ENCODE measurements at places on chromosomes 4 and X.
A peak's percentile ranks its signal among the peaks of the same experiment; 100 is the strongest.

DNA sequence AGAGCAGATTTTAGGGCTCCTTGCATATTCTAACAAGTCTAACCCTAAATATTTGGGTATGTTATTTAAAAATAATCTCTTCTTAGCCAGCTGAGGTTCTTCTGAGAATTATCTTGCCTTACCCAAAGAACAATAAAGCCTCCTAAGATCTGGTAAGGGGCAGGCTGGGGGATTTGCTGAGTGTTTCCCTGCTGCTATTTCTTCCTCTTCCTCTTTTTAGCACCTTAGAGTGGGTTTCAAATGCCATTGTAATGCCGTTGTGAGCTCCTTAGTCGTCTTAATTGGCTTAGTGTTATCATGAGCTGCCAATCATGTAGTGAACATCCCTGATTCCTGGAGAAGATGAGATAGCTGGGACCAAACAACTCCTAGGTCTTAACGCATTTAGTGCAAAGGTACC, 15.4 kb downstream of the STOX2 start:
- no peaks in the 10 kb centered on the region for H3K36me3 ChIP-seq
- no peak overlapping the region for H3K4me3 ChIP-seq
- H3K27me3 ChIP-seq = no peaks in the 10 kb centered on the region
- no peaks in the 10 kb centered on the region for H3K4me1 ChIP-seq

GRCh38 chr4:185219551-185220344, 10.3 kb downstream of the SNX25 start:
- H3K27ac ChIP-seq = no peak overlapping the region
- peaks cover 12% of the 10 kb centered on the region for H3K4me1 ChIP-seq

DNA sequence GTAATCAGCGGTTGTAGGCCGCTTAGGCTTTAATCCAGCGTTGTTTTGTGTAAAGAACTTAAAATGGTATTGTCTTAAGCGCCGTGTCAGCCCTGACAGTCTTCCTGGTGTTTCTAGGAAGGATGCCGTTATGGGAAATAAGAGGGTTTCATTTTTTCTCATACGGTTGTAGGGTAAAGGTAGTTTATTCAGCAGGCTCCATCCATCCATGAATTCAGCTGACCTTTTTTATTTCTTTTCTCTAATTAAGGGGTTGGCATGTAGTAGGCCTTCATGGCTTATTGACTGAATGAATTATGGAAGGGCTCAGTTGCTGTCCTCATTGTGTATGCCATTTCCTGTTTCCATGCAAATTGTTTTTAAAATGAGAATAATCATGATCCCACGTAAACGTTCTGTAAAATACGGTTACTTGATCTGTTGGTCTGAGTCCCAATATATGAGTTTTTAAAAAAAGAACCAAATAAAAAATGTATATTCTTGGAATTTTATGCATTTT, 693 bp downstream of the OCIAD1 start:
- H3K4me3 ChIP-seq = peak overlapping the region; percentile 100
- H3K27me3 ChIP-seq = no peaks in the 10 kb centered on the region
- H3K4me1 ChIP-seq = peaks cover 25% of the 10 kb centered on the region
- peaks cover 22% of the 10 kb centered on the region for H3K36me3 ChIP-seq
- DNase-seq = no peak

GRCh38 chr4:98584265-98584664, 74.1 kb downstream of the TSPAN5 start:
- DNase-seq = no peak
- H3K4me1 ChIP-seq = peaks cover 28% of the 10 kb centered on the region
- no peak overlapping the region for H3K27ac ChIP-seq
- no peak overlapping the region for H3K4me3 ChIP-seq

DNA sequence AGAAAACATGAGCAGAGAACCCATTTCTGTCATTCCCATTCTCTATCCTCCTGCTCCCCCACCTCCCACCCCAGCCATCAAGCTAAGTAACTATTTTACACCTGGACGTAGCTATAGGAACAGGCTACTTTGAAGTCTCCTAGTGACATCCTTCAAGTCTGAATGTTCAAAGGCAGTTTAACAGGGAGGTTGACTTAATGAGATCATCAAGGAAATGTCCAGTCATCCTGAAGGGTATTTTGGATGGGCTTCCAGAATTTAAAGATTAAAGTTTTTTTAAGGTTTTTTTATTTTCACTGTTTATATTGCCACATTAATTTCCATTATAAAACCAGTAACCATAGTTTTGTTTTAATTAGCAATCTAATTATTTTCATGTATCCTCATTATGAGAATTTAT, 41.1 kb downstream of the HPF1 start:
- H3K4me1 ChIP-seq = no peaks in the 10 kb centered on the region
- no peak for DNase-seq
- no peaks in the 10 kb centered on the region for H3K27me3 ChIP-seq
- H3K4me3 ChIP-seq = no peak overlapping the region

DNA sequence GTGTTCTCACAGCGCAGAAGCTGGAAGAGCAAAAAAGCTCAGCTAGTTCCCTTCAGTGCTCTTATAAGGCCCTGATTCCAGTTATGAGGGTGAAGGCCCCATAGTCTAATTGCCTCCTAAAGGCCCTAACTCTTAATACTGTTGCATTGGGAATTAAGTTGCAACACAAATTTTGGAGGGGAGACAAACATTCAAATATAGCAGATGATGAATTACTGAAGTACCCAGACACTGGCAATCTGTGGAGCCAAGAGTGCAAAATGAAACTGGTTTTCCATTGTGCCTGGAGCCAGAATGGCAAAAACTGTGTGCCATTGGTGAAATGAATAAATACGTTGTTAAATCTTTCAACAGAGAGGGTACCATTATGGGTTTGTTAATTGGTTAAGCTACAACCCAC, 356.0 kb downstream of the PPARGC1A start:
- no peaks in the 10 kb centered on the region for H3K4me1 ChIP-seq
- H3K36me3 ChIP-seq = no peaks in the 10 kb centered on the region
- H3K4me3 ChIP-seq = no peak overlapping the region
- no peaks in the 10 kb centered on the region for H3K27me3 ChIP-seq
- DNase-seq = no peak
- H3K27ac ChIP-seq = no peak overlapping the region

DNA sequence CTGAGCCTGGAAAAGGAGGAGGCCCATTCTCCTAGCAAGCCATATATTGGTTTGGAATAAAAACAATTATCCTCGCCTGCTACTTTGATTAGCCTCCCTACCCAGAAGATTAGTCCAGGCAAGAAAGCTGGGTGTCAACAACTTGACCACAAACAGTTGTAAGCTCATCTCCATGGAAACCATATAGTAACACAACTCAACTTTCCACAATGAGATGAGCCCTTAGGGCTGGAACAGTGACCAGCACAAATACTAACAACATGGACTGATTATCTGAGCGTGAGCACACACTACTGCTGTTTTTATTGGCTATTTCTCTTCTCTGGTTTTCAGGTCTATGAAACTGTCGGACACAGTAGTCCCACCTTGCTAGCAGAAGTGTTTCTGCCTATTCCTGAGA, 80.8 kb downstream of the CC2D2A start:
- H3K27ac ChIP-seq = no peak overlapping the region
- no peak overlapping the region for H3K4me3 ChIP-seq
- no peaks in the 10 kb centered on the region for H3K36me3 ChIP-seq
- no peak for DNase-seq
- no peaks in the 10 kb centered on the region for H3K27me3 ChIP-seq

- H3K27ac ChIP-seq = no peak overlapping the region
- H3K27me3 ChIP-seq = no peaks in the 10 kb centered on the region
- H3K4me3 ChIP-seq = no peak overlapping the region
- H3K4me1 ChIP-seq = no peaks in the 10 kb centered on the region
Observed at GRCh38 chr4:1627417-1628313, 56.4 kb downstream of the FAM53A start.

GRCh38 chr4:155964016-155964891, 10.6 kb upstream of the CTSO start:
- DNase-seq = no peak
- H3K4me1 ChIP-seq = no peaks in the 10 kb centered on the region
- no peak overlapping the region for H3K4me3 ChIP-seq
- H3K36me3 ChIP-seq = no peaks in the 10 kb centered on the region

DNA sequence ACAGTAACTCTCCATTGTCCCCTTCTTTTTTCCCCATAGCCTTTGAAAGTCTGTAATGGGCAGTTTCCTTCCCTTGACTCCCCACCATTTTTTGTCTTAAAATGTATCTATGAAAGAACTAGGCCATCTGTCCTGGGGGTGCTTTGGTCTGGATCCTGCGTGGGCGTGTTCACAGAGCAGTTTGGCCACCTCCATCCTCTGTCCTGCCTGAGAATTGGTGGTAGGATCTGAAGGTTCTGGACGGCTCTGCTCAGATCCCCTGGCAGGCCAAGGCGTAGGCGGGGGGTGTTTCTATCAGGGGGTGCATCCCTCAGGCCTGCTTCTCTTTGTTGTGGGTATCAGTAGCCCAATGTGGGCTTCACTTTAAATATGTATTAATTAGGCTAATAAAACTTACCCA, 107.1 kb downstream of the FAM193A start:
- no peak for DNase-seq
- H3K36me3 ChIP-seq = peaks cover 50% of the 10 kb centered on the region
- H3K27ac ChIP-seq = no peak overlapping the region
- H3K27me3 ChIP-seq = no peaks in the 10 kb centered on the region

DNA sequence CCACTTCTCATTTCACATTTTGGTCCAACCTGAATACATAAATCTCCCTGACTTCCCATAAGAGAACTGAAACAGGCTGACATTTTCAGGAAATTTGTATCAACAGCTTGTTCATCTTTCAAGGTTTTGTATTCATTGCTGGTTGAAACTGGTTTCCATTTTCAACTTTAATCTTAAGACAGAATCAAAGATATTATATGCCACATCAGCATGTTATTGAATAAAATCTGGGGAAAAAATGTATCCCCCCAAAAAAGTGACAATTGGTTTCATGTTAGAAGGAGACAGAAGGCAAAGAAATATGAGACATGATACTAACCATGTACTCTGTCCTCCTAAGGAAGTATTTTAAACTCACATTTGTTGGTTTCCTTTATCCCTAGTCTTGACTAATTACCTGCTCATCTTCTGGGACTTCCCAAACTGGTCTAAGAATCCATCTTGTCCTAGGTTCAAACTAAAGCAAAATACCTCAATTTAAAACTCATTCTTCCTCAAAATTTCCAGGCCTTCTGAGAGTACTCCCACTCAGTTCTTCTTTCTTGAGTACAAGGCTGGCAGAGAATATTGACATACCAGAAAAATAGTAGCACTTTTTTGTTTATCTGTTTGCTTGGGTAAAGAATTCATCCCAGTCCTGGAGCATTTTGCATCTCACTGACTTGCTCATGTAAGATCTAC, 3.1 kb upstream of the ANTXR2 start:
- DNase-seq = no peak
- no peak overlapping the region for H3K4me3 ChIP-seq
- peaks cover 42% of the 10 kb centered on the region for H3K4me1 ChIP-seq
- H3K36me3 ChIP-seq = no peaks in the 10 kb centered on the region
- H3K27me3 ChIP-seq = no peaks in the 10 kb centered on the region
- H3K27ac ChIP-seq = no peak overlapping the region

DNA sequence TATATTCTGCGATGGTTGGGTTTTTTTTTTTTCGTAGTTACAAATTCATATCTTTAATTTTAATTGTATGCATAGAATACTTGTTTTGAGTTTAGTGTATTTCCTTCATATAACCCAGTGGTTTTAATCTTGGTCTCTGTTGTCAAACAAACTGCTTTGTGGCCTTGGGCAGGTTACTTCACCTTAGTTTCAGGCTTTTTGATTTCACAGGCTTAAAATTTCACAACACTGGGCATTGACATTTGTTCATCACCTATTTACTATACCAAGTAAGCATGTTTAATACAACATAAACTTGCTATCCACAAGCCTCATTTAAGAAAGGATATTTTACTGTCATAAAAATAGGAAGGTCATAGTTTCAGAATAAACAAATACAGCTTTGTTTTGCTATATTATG, 14.7 kb downstream of the RAPGEF2 start:
- no peaks in the 10 kb centered on the region for H3K27me3 ChIP-seq
- H3K4me1 ChIP-seq = peaks cover 17% of the 10 kb centered on the region
- DNase-seq = no peak
- H3K27ac ChIP-seq = peak overlapping the region; percentile 9
- no peak overlapping the region for H3K4me3 ChIP-seq

- H3K27ac ChIP-seq = no peak overlapping the region
- H3K36me3 ChIP-seq = no peaks in the 10 kb centered on the region
- H3K4me3 ChIP-seq = no peak overlapping the region
- no peaks in the 10 kb centered on the region for H3K27me3 ChIP-seq
- DNase-seq = no peak
- no peaks in the 10 kb centered on the region for H3K4me1 ChIP-seq
Observed at GRCh38 chrX:118702741-118703140, 24.7 kb upstream of the IL13RA1 start.

GRCh38 chr4:75643651-75644050, 13.3 kb upstream of the CDKL2 start:
- H3K4me1 ChIP-seq = no peaks in the 10 kb centered on the region
- H3K4me3 ChIP-seq = no peak overlapping the region
- H3K27me3 ChIP-seq = no peaks in the 10 kb centered on the region
- DNase-seq = no peak
- H3K36me3 ChIP-seq = peaks cover 39% of the 10 kb centered on the region
- no peak overlapping the region for H3K27ac ChIP-seq

DNA sequence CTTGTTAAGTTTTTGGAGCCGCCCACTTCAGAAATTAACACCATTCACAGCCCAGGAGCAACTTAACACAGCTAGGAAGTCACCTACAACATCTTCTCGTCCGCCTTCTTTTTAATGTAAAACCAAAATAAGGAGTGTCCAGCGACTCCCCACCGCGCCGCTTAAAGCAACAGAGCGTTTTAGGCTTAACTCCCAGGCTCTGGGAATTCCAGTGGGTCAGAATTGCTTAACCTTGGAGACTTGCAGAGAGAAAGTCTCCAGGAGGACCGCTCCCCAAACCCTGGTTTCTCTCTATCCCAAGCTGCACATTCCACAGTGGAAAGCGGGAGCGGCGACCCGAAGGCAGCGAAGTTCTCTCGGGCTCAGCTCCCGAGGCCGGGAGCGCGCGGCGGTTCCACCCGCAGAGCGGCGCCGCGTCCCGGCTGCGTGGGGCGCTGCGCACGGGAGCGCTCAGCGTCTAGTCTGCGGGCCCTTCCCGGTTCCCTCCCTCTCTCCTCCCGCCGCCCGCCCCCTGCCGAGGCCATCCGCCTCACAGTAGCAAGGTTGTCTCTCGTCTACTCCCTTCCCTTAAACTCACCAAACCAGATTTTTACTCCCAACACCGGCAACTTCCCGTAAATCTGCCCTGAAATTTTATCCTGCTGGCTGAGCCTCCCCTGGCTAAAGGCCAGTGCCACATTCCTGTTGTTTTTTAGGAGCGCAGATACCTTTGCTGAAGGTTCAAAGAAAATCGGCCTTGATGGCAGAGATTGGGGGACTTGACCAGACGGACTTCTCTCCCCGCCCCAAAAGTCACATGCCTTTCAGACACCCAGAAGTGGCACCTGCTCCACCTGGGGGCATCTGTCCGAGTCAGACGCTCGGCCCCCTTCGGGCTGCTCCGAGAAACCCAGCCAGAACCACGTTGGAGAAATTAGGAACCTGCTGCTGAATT, at the start of gene RBM47:
TSS of gene RBM47 (minus strand) at position 464 of the 934 bp plus-strand sequence. CDS start 190,971 bp downstream, outside the sequence.
- no peaks in the 10 kb centered on the region for H3K36me3 ChIP-seq
- peaks cover 4% of the 10 kb centered on the region for H3K27me3 ChIP-seq
- H3K4me3 ChIP-seq = peak within 1 kb of the TSS; percentile 23
- no peak for DNase-seq

GRCh38 chr4:15414551-15415091, 13.2 kb upstream of the C1QTNF7 start:
- H3K27me3 ChIP-seq = no peaks in the 10 kb centered on the region
- H3K4me1 ChIP-seq = peaks cover 22% of the 10 kb centered on the region
- no peak overlapping the region for H3K27ac ChIP-seq
- H3K36me3 ChIP-seq = no peaks in the 10 kb centered on the region
- H3K4me3 ChIP-seq = no peak overlapping the region

GRCh38 chr4:145927030-145927429, 11.6 kb downstream of the ZNF827 start:
- H3K27me3 ChIP-seq = no peaks in the 10 kb centered on the region
- H3K4me1 ChIP-seq = no peaks in the 10 kb centered on the region
- no peak overlapping the region for H3K4me3 ChIP-seq
- no peak overlapping the region for H3K27ac ChIP-seq

Measured in CD4-positive, alpha-beta memory T cell (primary cell).